ENCODE measurements at places on chromosomes 6 and 20. TPM values are rescaled to one million over a fixed set of nuclear protein-coding genes. Genes with fewer than 3 reads are reported as not detected.
A peak's percentile ranks its signal among the peaks of the same experiment; 100 is the strongest.

PRPF6 gene
- total RNA-seq, result 49.0 TPM

SLC22A23 gene
- total RNA-seq, result 10.9 TPM

TRIM31 gene
- total RNA-seq, result not detected

MYLK4 gene
- total RNA-seq, result 0.99 TPM

GLP1R gene
- not detected for total RNA-seq

DNA sequence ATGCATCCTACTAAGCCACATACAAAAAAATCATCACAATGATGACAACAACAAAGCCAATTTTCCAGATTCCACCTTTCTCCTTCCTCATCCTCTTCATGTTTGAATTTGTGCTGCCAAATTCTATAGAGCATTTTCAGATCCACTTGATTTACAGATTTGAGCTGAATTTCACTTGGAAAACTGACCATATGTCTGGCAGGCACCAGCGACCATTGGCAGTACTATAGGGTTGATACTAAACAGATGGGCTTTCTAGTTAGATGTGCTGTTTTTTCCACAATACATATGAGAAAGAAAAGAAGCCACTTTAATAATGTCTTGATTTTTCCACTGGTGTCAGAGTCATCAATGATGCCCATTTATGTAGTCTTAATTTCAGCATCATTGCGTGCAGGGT is 127.0 kb downstream of the PHACTR3 start:
- H3K27ac ChIP-seq, result no peak overlapping the region
- no peaks in the 10 kb centered on the region for H3K4me1 ChIP-seq
- no peaks in the 10 kb centered on the region for H3K36me3 ChIP-seq

DNA sequence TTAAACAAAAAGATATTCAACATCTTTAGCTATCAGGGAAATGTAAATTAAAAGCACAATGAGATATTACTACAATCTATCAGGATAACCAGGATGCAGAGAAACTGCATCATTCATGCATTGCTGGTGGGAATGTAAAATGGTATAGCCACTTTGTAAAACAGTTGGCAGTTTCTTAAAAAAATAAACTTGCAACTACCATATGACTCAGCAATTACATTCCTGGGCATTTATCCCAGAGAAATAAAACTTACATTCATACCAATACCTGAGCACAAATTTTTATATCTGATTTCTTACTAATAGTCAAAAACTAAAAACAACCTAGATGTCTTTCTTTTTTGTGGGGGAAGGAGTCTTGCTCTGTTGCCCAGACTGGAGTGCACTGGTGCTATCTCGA is 190.3 kb upstream of the TAB2 start:
- peaks cover 15% of the 10 kb centered on the region for H3K4me1 ChIP-seq
- no peak for DNase-seq
- H3K27me3 ChIP-seq, result no peaks in the 10 kb centered on the region
- H3K36me3 ChIP-seq, result peaks cover 2% of the 10 kb centered on the region
- no peak overlapping the region for H3K4me3 ChIP-seq

DNA sequence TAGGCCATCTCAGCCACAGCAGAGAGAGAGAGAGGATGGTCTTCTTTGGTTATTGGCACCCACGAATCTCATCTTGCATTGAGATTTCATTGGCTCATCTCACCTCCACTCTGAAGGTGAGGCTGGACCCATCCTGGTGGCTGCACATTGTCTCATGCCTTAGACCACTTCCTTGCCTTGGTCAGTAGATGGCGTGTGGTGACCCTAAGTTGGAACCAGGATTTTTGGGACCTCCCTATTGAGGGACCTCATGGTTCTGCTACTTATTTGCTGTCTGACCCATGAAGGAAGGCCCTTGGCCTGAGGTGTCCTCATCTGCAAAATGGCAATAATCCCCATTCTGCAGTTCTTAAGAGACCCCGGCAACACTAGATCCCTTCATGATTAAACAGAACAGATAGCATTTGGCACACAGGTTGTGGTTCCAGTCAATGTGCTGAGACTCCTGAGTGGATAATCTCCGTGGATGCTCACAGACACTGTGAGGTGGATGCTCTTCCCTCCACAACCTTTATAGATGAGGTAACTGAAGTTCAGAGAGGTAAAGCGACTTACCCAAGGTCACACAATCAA is 21.5 kb upstream of the AAR2 start:
- no peak overlapping the region for H3K27ac ChIP-seq
- no peak for DNase-seq
- H3K4me1 ChIP-seq, result peaks cover 9% of the 10 kb centered on the region
- H3K4me3 ChIP-seq, result no peak overlapping the region
- peaks cover 11% of the 10 kb centered on the region for H3K36me3 ChIP-seq

DNA sequence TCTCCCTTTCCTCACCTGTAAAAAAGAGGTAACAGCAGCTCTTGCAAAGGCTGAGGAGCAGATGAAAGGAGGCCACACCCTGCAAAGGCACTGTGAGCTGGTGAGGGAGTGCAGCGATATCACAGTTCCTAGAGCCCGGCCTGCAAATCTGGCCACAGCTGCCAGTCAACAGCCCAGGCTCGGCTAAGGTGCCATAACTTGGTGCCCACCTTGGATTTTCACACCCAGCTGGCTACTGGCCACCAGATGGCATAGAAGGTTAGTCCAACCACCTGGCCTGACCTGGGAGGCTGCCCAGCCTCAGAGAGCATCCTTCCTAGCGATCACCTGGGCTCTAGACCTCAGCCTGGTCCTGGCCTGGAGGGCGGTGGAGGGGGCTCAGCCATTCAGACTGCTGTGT is 46.8 kb downstream of the KCNB1 start:
- DNase-seq, result no peak
- H3K36me3 ChIP-seq, result no peaks in the 10 kb centered on the region
- H3K27me3 ChIP-seq, result peaks cover 17% of the 10 kb centered on the region
- H3K27ac ChIP-seq, result no peak overlapping the region
- H3K4me3 ChIP-seq, result no peak overlapping the region
- H3K4me1 ChIP-seq, result peaks cover 16% of the 10 kb centered on the region

DNA sequence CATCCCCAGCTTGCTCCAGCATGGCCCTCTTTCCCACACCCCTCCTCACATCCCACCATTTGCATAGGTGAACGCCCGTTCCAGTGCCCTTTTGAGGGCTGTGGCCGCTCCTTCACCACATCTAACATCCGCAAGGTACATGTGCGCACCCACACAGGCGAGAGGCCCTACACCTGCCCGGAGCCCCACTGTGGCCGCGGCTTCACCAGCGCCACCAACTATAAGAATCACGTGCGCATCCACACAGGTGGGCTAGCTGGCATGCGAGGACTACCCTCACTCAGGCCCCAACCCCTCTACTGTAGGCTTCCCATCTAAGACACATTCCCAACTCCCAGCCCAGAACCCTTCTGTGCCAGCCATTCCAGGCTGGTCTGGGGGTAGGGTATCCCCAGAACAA is 6.1 kb upstream of the DEF6 start:
- H3K4me1 ChIP-seq, result no peaks in the 10 kb centered on the region
- DNase-seq, result peak; percentile 86
- no peak overlapping the region for H3K4me3 ChIP-seq
- no peak overlapping the region for H3K27ac ChIP-seq
- H3K27me3 ChIP-seq, result no peaks in the 10 kb centered on the region

DNA sequence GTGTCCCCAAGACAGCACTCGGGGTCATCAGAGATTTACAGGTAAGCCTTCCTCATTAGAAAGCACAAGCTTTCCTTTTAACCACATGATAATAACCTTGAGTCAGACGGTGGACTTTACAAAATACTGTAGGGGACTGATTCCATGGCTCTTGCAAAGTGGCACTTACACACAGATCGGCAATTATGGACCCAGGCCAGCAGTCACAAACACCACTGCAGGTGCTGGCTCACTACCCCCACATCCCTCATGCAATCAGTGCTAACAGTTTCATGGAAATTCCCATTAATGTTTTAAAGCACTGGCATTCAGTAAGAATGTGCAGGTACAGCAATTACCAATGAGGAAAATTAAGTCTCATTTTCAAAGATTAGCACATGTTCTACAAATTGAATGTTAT is 516.5 kb downstream of the PRKN start:
- no peaks in the 10 kb centered on the region for H3K4me1 ChIP-seq
- no peaks in the 10 kb centered on the region for H3K27me3 ChIP-seq
- peaks cover 2% of the 10 kb centered on the region for H3K36me3 ChIP-seq
- no peak for DNase-seq
- H3K27ac ChIP-seq, result no peak overlapping the region

GRCh38 chr6:45554591-45554990 is 176.9 kb upstream of the SUPT3H start:
- no peak overlapping the region for H3K4me3 ChIP-seq
- peaks cover 54% of the 10 kb centered on the region for H3K4me1 ChIP-seq
- H3K27ac ChIP-seq, result no peak overlapping the region
- no peaks in the 10 kb centered on the region for H3K27me3 ChIP-seq
- no peak for DNase-seq
- no peaks in the 10 kb centered on the region for H3K36me3 ChIP-seq

- H3K27me3 ChIP-seq, result no peaks in the 10 kb centered on the region
- H3K36me3 ChIP-seq, result no peaks in the 10 kb centered on the region
- H3K4me3 ChIP-seq, result no peak overlapping the region
- H3K27ac ChIP-seq, result peak overlapping the region; percentile 66
- no peak for DNase-seq
Observed at GRCh38 chr20:11178946-11179654, 505.3 kb upstream of the JAG1 start.

DNA sequence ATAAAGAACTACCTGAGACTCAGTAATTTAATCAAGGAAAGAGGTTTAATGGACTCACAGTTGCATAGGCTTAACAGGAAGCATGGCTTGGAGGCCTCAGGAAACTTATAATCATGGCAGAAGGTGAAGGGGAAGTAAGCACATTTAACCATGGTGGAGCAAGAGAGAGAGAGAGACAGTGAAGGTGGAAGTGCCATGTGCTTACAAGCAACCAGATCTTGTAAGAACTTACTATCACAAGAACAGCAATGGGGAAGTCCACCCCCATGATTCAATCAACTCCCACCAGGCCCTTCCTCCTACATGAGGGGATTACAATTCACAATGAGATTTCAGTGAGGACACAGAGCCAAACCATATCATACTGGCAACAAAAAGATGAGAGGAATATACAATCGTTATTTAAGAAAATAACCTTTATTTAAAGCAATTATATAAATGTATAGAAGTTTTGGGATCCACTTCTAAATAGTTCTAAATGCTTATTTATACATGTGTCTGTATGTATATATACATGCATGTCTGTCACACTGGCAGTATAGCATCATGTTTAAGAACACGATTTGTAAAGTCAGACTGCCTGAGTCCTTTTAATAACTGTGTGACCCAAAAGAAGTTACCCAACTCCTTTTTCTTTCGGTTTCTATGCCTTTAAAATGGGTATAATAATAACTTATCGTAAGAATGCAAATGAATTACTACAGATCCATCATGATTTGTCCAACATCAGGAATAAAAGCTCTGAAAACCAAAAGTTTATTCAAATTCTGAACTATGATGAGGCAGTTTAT is 255.7 kb upstream of the THEMIS start:
- H3K36me3 ChIP-seq, result no peaks in the 10 kb centered on the region
- no peaks in the 10 kb centered on the region for H3K27me3 ChIP-seq
- H3K4me3 ChIP-seq, result no peak overlapping the region
- H3K4me1 ChIP-seq, result peaks cover 11% of the 10 kb centered on the region
- no peak for DNase-seq
- no peak overlapping the region for H3K27ac ChIP-seq
